ENCODE measurements at places on chromosomes 4 and X.
A peak's percentile ranks its signal among the peaks of the same experiment; 100 is the strongest.

DNA sequence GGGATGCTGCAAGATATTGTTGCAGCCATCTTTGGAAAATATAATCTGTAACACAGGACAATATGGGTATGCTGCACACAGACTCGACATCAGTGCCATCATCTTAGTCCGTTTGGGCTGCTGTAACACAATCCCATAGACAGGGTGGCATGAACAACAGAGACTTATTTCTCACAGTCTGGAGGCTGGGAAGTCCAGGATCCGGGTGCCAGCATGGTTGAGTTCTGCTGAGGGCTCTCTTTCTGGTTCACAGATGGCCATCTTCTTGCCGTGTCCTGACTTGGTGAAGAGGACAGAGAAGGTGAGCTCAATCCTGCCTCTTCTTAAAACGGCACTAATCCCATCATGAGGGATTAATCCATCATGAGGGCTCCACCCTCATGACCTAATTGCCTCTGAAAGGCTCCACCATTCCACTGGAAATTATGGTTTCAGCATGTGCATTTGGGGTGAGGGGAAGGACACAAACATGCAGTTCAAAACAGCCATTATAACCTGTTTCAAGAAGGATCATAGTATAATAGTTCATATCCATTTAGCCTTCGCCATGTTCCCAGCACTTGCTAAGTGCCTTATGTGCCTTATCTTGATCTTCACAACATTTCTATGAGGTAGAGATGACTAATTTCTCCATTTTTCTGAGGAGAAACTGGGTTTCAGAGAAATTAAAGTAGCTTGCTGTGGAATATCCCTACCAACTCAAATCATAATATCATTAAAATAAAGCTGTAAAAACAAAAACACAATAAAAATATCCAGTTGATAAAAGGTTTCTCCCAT is 27.9 kb upstream of the SPP1 start:
- DNase-seq = no peak

- peak; percentile 54 for DNase-seq
These were observed 217.6 kb downstream of the PTTG2 start for GRCh38 chr4:38177641-38178391.

GRCh38 chr4:167290678-167291077 is 56.4 kb upstream of the SPOCK3 start:
- DNase-seq = no peak

DNA sequence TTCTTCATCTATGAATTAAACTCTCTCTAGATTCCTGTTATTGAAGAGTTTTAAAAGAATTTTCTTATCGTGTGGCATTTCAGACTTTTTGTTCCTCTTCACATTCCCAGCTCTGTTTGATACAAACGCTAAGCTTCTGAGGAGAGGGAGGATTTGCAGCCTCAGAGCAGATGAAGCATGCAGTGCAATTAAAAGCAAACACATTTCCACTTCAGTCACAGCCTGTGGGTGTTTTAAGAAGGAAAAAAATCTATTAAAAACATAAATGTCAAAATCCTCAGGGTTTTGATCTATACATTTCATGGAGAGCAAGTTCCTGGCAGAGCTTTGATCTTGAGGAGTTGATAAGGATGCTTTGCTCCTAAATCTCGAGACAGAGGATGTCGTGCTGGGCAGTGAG is 442.4 kb upstream of the BOD1L1 start:
- no peak for DNase-seq

- DNase-seq = peak; percentile 28
These were observed 504 bp upstream of the RBM3 start for GRCh38 chrX:48573690-48574269.

GRCh38 chrX:22349116-22349515 is 76.4 kb downstream of the CBLL2 start:
- DNase-seq = no peak

DNA sequence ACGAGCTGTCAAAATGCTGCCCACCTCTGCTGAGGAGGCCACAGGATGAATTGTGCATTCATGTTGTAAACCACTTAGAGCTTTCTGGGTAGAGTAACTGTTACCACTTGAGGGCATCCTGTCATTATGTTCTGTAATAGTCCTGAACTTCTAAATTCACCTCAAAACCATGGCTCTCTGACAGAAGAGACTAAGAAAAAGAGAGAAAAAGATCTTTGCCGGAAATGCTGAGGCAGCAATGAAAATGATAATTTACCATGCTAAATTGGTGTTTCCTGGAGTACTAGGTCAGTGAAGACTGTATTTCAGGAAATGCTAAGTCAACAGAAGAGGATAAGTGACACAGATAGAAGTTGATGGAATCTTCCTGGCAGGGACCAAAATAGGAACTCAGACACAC is 942.3 kb upstream of the SLIT2 start:
- no peak for DNase-seq

GRCh38 chr4:188190461-188190860 is 51.2 kb downstream of the TRIML1 start:
- DNase-seq = no peak

DNA sequence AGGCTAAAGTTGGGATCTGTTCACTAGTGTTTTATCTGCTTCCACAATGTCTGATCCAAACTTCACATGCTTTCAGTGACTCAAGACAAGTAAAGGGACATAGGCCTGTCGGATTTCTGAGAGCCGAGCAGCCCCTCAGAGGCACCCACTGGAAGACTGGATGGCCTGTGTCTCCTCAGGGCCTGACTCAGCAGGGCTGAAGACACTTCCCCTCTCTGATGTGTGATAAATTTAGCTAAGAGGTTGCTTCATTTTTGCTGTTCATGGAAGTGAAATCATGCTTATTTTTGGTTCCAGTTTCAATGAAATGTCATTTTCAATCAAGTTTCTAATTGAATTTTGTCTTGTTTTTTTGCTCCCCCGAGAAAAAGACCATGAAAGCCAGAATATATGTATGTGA is 93.7 kb downstream of the MXRA5 start:
- DNase-seq = no peak

- no peak for DNase-seq
These were observed 267.4 kb downstream of the RAPGEF2 start for GRCh38 chr4:159370286-159370685.

DNA sequence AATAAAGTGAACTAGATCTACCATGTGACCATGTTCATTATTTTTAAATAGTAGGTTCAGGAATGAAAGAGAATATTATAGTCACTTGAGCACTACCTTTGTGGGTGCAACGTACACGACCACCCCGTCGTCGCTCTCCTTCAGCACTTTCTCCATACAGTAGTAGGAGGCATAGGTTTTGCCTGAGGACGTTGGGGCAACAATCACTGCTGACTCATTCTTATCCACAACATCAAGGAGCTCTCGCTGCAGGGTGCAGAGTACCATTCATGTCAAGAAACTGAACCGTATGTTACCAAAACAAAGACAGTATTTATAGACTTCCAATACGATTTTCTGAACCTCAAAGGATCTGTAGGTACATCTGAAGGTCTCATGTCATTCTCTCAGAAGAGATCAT is 44.7 kb downstream of the DDX60 start:
- DNase-seq = no peak

GRCh38 chrX:56468441-56468840 is 95.0 kb upstream of the UBQLN2 start:
- no peak for DNase-seq

- DNase-seq = no peak
These were observed 117.0 kb downstream of the DCK start for GRCh38 chr4:71110499-71110898.

DNA sequence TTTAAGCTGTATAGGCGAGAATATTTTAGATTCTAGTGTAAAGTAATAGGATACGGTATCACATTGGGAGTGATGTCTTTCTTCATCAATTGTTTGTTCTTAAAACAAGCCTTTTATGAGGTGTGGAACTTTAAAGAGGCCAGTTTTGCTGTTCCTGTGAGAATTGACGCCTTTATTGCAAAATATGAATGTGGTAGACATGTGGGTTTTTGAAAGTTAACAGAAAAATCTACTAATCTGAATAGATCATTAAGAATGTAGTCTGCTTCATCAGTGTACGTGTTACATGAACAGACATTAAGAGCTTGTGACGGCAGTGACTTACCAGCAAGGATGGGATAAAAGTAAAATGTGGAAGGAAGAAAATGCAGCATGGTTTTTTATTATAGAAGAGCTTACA is 63.8 kb downstream of the STOX2 start:
- no peak for DNase-seq

DNA sequence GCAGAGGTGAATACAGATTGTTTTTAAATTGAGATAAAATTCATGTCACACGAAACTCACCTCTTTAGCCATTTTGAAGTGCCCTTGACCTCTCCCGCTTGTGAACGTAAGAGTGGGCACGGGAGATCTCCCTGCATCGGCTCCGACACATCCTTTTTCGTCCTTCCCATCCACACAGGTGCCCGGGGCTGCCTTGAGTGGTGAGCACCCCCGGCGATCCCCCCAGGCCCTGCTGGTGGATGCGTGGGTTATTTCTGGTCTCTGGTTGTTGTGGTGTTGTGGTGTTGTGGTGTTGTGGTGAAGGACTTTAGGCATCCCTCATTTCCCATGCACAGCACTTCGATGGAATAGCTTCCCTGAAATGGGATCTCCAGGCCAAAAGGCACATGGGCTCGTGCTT is 46.1 kb downstream of the PSAPL1 start:
- DNase-seq = no peak

GRCh38 chr4:1716065-1716945 is 4.2 kb upstream of the SLBP start:
- no peak for DNase-seq

DNA sequence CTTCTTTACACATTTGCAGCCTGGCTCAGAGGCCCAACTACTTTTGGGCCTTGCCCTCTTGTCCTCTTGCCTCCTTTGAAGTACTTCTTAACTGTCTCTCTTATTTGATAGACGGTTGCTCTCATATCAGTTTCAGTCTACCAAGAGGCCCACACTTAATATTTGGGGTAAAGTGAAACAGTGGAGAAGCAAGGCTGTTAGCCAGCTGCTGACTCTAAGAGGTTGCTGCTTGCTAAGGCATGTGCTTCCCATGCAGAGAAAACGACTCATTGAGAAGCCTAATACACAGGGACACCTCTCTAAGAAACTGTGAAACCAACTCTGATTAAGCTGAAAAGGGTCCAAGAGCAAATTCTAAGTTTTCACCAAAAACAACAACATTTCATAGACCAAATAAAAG is 94.6 kb downstream of the PPP3CA start:
- no peak for DNase-seq

DNA sequence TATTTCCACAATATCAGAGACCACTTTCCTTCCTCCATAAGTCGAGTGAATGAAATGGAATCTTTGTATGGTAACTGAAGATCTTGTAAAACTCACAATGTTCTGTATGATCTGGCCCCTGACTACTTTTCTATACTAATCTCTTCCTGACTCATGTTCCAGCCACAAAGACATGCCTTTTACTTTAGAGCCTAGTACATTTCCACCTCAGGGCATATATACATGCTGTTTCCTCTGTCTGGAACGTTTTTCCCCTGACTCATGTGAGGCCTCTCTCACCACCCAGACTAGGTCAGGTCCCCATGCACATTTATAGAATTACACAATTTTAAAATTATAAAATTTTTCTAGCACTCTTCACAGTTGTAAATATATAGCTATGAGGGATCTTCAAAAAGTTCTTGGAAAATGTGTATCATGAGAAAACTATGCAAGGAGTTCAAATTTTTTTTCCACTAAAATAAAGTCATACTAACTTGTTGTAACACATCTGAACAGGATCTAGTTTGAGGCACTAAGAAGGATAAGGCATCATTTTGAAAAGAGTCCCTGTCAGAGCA is 208.8 kb downstream of the SH2D1A start:
- DNase-seq = no peak

DNA sequence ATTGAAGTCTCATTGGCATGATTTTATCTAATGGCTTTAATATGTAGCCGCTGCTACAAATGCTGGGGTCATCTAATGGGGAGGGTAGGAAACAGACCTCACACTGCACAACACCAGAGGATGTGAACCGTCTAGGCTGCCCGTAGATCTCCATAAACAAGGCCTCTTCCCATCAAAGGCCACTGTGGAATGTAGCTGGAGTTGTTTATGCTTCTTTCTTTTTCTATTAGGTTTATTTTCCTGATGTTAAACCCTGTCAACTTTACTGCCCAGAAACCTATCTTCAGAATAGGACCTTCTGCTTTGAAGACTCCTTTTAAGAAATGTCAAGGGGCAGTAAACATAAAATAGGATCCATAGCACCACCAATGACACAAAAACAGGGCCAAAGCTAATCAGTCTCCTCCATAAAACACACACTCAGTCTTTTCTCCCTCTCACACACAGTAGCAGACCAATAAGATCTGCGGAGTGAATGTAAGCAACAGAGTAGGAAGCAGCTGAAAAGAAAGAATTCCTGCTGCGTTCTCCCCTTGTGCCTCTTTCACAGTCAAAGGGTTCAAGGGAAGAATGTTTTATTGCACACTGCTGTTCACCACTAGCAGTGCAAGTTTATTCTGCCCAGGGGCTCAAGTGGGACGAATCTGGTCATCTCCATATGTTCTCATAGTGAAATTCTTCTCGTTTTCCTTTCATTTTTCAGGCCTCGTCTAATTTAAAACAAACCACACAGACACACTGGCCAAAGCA is 72.2 kb downstream of the MAML3 start:
- no peak for DNase-seq

- DNase-seq = no peak
These were observed 21.9 kb downstream of the APOO start for GRCh38 chrX:23885803-23886202.

DNA sequence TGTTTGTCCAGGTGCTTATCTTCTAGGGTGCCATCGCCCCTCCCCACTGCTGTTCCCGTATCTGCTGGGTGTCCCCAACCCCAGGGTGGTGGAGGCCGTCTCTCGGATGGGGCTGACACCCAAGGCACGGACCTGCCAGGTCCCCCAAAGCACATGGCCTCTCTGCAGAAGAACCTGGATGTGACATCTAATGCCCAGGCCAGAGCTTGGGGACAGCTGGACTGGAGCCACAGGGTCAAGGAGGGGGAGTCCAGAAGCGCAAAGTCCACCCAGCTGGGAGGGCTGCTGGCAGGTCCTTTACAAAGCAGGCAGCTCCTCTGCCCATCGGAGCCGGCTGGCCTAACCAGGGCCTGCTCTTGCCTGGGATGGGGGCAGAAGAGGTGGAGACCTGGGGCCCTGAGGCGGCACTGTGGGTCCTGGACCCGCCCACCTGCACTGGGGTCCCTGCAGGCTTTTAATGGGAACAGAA is 751 bp upstream of the DOK7 start:
- DNase-seq = no peak

GRCh38 chrX:78945186-78945912 is at the start of gene P2RY10:
TSS of gene P2RY10 (plus strand) at chrX:78945391. CDS start at chrX:78960521, 15,130 bp downstream.
- DNase-seq = peak; percentile 41

GRCh38 chr4:64479338-64479737 is 70.1 kb upstream of the TECRL start:
- DNase-seq = no peak

GRCh38 chr4:7354927-7355326 is 79.8 kb downstream of the PSAPL1 start:
- no peak for DNase-seq

- DNase-seq = no peak
These were observed 48.1 kb downstream of the NPY5R start for GRCh38 chr4:163391756-163392155.

GRCh38 chrX:44580466-44580865 is 37.8 kb upstream of the FUNDC1 start:
- no peak for DNase-seq

GRCh38 chrX:37799936-37800335 is 20.1 kb downstream of the CYBB start:
- no peak for DNase-seq
